Forelimb muscle (tissue), 1 donor: ENCODE measurements at places on chromosomes 2 and 18. TPM values are rescaled to one million over a fixed set of nuclear protein-coding genes. Genes with fewer than 3 reads are reported as not detected.

DNA sequence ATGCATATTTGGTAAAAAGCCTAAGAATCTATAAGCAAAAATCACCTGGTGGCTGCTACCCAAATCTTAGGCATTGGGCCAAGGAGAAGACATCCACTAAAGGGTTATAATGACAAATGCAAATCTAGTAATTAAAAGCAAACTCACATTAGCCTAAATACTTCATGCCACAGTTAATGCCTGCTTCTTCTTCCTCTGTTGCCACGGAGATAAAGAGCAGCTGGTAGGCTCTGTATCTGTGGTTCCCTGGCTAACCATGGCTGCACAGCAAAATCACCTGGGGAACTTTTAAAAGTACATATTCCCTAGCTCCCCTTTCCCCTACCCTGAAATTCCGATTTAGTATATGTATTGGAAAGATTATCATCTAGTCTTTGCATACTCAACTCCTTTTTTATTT is 114.3 kb downstream of the LNPK start:
- no peak for DNase-seq

DNA sequence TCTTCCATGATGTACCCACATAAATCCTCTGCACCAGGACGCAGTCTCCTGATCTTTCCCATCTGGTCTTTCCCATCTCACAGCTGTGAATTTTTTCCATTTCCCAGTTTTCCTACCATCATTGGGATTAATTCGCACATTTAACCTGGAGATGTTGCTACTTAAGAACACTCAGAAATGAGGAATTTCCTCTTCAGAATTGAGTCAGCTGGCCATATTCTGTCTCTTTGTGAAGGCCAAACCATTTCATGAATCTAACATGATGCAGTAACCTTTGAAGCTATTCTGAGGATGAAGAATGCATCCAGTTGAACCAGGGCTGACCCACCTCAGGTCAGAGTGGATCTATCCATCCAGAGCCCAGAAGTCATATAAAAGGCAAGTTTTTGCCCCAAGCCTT is 326.8 kb downstream of the SETBP1 start:
- DNase-seq, result no peak

GRCh38 chr18:24014986-24015638 is 558 bp downstream of the TTC39C start:
- DNase-seq, result no peak

DNA sequence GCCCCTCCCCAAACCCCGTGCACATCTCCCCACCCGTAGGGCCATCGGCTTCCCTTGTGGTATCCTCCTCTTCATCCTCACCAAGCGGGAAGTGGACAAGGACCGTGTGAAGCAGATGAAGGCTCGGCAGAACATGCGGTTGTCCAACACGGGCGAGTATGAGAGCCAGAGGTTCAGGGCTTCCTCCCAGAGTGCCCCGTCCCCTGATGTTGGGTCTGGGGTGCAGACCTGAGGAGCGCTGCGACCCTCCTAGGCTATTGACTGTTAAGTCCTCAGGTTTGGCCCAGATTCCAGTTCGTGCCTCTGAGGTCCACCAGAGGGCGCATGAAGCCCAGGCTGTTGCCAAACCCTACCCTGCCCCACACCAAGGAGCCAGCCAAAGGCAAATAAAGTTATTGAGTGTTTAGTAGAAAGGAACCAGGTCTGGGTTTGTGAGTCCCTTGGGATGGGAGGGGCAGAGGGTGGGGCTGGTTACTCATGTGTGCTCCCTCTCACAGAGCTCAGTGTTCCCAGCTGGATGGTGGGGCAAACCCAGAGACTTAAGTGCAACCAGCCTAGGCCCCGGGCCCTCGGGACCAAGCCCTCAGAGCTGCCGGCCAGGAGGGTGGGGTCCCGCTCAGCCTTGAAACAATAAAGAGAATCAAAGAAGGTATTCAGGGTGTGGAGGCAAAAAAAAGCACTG is 2.4 kb downstream of the PNKD start:
- DNase-seq, result no peak

DNA sequence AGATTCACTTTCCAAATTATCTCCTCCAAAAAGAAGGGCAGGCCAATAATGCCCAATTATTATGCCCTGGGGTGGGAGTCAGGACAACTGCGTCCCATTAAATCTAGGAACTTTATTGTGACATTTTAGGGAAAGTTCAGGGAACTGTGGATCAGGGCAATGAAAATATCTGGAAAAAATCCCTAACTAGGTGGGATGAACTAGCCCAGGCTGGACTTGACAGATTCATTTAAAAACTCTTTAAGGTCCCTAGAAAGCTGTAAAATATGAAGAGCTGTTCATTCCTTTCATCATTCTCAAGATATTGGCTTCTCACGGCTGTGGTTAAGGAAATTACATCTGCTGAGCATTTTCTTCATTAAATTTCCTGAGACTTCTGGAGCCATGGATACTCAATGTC is 8.2 kb downstream of the CREG2 start:
- DNase-seq, result no peak

Gene IL1R1
- 8.4 TPM for polyA plus RNA-seq
